HAP-1 (cell line): ENCODE measurements at places on chromosomes 11 and 22.

DNA sequence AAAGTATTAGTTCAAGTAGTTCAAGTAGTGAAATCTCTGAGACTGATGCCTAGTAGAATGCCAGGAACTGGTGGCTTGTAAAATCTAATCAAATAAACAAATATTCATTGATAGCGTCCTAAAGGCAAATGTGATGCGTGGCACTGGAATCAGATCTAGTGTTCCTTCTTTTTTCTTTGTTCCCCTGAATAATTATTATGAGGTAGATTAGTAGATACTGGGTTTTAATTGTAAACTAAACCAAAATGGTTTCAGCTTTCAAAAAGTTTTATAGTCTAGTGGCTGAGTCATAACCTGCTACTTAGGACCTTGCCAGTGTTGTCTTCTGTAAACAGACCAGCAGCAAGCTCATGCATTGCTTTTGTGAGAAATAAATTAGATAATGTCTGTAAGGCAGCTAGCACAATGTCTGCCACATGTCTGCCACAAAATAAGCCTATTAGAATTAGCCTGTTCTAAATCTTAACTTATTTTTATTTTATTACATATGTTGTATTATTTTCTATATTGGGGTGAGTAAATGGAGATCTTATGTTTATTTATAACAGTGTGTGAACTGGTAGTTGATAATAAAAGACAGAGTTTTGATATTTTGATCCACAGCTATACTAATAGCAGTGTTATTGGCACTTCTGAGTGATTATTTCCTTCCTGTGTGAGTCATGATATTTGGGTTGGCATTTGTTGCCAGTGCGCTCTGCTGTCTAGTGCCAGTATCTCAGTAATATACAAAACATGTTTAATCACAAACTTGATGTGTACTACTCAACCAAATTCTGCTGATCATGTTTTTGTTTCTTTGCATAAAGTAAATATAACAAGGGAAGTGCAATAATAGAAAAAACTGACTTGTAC is 135.7 kb downstream of the TMEM135 start:
- DNase-seq = no peak

GRCh38 chr22:17703811-17704210 is 65.3 kb downstream of the BCL2L13 start:
- no peak for DNase-seq

GRCh38 chr11:134338068-134338467 is 6.3 kb downstream of the GLB1L2 start:
- no peak for DNase-seq

GRCh38 chr22:38305471-38306448 is 11.5 kb downstream of the CSNK1E start:
- no peak for DNase-seq

DNA sequence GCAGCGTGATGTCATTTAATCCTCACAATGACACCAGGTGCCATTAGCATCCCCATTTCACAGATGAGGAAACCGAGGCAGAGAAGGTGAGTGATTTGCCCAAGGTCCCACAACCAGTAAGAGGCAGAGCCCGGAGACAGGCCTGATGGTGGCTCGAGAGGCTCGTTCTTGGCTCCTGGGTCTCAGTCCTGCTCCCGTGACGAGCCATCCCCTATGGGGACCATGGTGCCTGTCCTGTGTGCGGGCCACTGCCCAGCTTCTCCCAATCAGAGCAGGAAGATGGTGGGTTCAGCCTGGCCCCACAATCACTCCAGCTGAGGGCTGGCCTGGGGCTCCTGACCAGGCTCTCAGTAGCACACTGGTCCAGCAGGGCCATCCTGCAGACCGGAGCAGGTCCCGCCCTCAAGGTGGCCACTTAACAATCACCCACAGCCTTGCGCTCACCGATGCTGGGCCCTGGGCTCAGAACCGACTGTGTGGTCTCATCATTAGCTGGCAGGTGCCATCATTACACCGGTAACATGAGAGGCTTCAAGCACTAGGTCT is 3.6 kb downstream of the ALDH3B1 start:
- DNase-seq = no peak

DNA sequence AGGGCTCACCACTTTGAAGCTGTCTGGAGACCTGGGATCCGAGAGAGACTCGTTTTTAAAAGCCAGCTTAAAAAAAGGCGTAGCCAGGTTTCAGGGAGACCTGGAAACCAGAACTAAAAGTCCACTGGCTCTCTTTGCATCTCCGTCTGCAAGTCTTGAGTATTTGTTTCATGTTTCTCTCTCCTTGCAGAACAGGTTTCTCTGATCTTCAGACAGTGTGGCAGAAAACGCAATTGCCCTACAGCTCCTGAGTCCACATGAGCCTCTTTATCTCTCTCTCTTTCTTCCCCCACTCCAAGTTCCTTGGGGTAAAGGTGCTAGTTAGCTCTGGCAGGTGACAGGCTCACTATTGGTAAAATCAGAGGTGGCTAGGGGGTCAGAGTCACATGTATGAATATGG is 67.0 kb upstream of the AMPD3 start:
- DNase-seq = no peak

GRCh38 chr11:26649884-26650283 is 72.0 kb downstream of the SLC5A12 start:
- peak; percentile 42 for DNase-seq

- no peak for DNase-seq
Measured at GRCh38 chr11:35413598-35413997, 5.8 kb downstream of the SLC1A2 start.

GRCh38 chr22:39244496-39245129 is at the start of gene PDGFB:
Gene PDGFB, minus strand, starts transcription at chr22:39244982. Its CDS starts 1,019 bp downstream, at chr22:39243963.
- DNase-seq = no peak

- no peak for DNase-seq
Measured at GRCh38 chr22:46043339-46043738, 66.4 kb upstream of the WNT7B start.

DNA sequence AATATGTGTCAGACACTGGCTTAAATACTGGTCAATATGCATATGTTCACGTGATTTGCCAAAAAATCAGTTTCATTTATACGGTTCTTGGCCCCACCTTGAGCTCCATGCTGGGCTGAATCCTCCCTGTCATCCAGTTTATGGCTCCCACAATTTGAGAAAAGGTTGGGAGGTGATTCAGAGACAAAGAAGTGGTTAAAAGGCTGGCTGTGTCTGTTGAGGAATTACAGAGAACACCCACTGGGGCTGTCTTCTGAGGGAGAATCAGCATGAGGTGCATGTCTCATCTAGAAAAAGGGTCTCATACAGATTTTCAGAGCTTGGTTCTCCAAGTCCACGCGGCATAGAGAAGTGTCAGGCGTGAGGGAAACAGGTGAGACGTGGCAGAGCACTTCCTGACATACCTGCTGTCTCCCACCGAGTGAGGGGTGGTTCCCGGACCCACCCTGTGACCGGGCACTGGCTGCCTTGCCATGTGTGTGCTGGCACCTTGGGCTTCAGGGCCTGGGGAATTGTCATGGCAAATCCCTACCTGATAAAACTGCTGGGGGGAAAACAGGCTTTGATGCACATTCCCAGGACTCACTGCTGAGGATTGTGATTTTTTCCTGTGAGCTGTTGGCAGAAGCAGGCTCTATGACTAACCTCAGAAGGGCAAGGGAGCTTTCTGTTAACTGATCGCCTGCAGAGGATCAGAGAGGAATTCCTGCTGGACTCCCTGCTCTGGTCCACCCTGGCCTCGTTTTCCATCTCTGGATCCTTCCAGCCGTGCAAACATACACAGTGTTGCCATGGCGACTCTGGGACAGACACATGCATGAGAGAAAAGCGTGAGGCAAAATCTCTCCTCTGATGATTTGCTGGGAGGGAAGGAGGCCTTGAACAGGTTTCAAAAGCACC is 223.6 kb downstream of the ADAMTS15 start:
- DNase-seq = no peak

GRCh38 chr11:95897731-95898130 is 26.2 kb downstream of the MTMR2 start:
- DNase-seq = no peak
